ENCODE measurements at places on chromosomes 5 and 9.

DNA sequence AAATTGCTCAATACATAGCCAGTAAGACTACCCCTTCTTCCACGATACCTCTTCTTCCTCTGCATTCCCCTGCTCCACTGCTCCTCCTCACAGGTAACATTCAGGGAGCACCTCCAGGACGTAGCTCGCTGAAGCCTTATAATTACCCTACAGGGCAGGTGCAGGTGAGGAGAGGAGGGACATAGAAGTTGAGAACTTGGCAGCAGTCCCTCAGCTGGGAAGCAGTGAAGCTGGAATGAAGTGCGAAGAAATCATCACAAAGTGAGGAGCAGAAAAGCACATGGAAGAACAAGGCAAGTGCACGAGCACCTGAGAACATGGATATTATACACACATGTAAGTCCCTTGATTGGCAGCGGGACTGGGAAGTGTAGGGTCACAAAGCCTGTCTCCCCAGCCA lies 118.2 kb downstream of the HSD17B3 start:
- DNase-seq = no peak

GRCh38 chr9:72305707-72306106 lies 59.3 kb downstream of the ZFAND5 start:
- DNase-seq = no peak

DNA sequence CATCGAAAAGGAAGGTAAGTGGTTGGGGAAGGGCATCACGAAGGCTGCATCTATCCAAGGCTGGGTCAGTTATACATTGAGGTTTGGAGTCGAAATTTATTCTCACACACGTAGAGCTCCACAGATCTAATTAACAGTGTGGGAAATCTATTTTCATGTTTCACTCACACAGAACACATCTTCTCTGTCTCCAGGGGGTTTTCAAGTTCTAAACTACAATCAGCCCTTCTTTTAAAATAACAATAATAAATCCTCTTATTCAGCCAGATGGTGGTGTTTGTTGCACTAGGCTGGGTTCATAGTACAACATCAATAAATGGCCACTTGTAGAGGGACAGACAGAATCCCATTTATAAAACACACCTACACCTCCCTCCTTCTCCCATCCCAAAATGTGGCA lies 174.5 kb upstream of the KLF9 start:
- DNase-seq = no peak

GRCh38 chr5:131983244-131983771 lies 28.1 kb downstream of the ACSL6 start:
- no peak for DNase-seq

DNA sequence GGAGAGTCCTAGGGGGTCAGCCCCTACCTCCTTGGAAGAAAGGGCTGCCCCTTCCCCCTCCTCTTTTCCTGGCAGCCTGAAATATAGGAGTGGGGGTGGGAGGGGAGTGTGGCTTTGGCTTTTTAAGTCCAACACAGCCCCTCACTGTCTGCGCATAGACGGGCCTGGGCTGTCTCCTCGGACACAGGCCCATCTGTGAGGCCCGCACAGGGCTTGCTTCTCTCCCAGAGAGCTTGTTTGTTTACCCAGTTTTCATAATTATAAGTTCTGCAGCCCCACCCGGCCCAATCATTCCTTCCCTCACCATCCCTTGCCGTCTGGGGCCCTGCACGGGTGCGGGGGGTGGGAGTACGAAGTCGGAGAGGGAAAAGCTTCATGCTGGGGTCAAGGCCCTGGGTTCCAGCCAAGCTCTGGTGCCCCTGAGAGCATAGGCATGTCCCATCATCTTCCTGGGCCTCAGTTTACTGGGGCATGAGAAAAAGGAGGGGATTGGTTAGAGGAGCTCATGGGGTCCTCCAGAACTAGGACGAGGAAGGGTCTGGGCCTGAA lies 54.0 kb upstream of the STXBP1 start:
- no peak for DNase-seq

DNA sequence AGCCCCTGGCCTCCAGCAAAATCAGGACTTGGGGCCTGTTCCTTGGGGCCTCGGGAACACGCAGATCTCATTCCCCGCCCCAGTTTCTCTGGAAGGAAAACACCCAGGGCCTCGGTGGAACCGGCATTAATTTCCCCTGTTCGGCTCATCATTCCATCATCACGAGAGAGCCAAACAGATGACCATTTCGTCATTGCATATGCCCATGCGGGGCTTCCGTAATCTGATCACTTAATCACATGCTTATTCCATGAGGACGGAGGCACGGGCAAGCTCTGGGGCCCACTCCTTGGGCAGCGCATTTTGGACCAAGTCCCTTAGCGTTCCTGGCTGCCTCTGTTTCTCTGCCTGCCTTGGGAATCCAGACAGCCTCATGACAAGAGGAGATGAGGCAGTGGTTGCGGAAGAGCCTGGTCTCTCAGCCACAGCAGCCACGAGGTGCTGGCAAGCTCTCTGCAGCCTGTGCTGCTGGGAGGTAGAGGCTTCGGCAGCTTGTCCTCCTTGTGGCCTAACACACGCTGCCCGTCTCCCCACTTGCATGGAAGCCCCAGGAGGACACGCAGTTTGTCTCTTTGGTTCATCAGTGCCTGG lies 65.0 kb upstream of the IER5L start:
- no peak for DNase-seq

- no peak for DNase-seq
Measured at GRCh38 chr9:98129451-98129881, 10.4 kb upstream of the TRIM14 start.

DNA sequence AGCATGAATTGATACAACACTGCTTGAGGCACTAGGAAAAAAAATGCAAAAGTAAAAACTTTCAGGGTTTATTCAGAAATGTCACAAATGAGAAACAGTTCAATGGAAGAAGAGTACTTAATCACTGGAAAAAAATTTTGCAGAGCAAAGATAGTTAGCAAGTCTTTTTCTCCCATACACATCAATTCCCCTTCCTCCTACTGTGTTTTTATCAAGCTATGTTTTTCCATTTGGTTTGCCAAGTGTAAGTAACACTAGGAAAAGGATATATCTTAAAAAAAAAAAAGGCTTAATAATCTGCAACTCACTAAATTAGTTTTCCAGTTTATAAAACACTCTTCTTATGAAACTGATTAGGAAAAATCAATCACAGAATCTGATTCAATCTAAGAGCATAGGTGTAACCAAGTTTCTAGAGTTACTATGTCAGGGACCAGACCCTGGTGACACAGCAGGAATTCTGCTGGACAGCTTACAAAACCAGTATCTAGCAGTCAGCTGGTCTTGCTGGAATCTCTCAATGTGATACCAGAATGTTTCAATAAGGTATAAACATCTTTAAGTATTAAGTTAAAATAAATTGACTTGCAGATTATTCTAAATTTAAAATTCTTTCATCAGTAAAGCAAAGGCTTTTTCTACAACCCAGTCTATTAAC lies 34.7 kb downstream of the RNF145 start:
- DNase-seq = no peak

DNA sequence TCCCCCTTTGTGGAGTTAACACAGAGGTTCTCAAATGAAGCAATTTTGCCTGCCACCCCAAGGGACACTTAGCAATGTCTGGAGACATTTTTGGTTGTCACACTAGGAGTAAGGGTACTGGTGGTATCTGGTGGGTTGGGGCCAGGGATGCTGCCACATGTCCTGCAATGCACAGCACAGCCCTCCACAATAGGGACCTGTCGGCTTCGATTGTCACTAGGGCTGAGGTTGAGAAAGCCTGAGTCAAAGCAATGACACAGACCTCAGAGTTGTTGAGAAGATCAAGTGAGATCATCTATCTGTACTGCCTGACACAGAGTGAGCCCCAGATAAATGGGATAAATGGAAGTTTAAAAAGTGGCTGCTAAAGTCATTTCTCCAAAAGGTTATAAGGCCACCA lies 249.2 kb upstream of the KLF4 start:
- DNase-seq = no peak

GRCh38 chr9:88926781-88927505 lies 64.3 kb upstream of the S1PR3 start:
- DNase-seq = no peak

DNA sequence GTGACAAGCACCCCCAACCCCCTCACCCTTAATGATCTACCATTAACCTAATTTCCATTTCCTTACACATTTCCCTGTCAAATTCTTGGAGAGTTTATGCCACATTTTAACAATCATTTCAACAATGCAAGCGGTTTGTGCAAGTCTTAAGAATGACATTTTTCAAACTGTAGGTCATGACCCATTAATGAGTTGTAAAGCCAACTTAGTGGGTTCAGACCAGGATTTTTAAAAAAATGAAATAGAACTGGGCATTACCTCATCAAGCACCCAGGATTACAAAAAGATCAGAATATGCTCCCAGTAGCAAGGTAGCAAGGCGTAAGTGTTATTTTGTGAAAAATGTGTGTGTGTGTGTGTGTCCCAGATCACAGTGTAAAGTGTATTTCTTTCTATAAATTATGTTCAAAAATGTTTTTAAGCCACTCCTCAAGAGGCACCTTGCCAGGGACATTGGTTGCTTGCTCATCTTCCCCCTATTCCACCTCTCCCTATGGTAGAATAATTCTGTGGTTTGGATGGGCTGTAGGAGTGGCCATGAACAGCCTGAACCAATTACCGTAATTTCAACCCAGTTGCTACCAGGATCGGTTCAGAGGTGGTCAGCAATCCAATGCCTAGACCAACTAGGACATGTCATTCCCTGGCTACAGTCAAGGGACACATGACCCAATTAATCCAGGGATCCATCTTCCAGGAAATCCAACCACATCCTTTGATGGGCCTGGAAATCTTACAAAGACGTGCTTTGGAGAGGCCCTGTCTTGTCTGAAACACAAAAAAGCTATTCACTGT lies 14.4 kb upstream of the TGFBR1 start:
- DNase-seq = no peak

DNA sequence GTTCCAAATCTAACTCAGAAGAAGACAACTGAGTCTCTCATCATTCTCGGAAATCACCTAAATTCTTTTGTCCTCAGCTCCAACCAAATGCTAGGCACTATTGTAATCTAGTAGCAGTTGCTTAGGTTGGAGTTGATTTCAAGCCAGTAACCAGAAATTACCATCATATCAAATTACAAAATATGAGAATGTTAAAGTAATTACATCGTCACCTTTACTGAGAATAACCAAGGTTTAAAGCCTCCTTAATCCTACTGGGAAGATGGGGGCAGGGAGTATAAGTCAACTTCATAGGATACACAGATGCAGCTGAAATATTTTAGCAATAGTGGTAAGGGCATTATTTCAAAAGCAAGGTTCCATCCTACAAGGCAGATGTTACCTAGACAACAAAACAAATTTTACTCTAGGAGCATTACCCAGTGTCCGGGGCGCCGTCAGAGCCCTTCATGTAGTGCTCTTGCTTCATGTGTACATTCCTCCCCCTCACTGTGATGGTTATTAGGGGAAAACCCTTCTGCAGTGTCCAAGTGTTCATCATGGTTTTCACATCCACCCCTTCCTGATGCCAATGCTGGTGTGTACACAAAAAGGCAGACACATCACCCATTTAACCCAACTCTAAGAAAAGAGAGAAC lies 19.5 kb downstream of the ERAP1 start:
- no peak for DNase-seq

- no peak for DNase-seq
Measured at GRCh38 chr5:54259090-54259489, 51.3 kb downstream of the ARL15 start.

GRCh38 chr9:27247756-27248155 lies 49.2 kb downstream of the EQTN start:
- DNase-seq = no peak
